ENCODE measurements at places on chromosomes 5 and 9. TPM values are rescaled to one million over a fixed set of nuclear protein-coding genes. Genes with fewer than 3 reads are reported as not detected.

DNA sequence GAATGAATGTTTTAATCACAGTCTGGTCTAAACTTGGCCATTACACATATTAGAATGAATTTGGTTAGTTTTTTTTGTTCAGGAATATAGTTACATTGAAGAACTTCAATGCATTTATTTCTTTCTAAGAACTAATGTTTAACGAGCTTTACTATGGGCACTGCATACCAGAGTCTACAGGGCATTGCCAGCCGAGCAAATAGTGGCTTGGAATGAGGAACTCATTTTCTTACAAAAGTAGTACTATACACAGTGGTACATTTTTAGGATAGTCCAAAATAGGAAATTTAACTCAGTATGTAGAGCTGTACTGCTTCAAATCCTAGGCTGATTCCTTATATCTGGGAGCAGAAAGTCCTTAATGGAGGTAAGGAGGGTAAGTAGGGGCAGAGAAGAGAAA, 155.4 kb downstream of the CARTPT start:
- no peak for DNase-seq

Gene SPINK13
- 0.81 TPM for polyA plus RNA-seq

GRCh38 chr9:118306801-118307200, 602.6 kb downstream of the TLR4 start:
- no peak for DNase-seq

DNA sequence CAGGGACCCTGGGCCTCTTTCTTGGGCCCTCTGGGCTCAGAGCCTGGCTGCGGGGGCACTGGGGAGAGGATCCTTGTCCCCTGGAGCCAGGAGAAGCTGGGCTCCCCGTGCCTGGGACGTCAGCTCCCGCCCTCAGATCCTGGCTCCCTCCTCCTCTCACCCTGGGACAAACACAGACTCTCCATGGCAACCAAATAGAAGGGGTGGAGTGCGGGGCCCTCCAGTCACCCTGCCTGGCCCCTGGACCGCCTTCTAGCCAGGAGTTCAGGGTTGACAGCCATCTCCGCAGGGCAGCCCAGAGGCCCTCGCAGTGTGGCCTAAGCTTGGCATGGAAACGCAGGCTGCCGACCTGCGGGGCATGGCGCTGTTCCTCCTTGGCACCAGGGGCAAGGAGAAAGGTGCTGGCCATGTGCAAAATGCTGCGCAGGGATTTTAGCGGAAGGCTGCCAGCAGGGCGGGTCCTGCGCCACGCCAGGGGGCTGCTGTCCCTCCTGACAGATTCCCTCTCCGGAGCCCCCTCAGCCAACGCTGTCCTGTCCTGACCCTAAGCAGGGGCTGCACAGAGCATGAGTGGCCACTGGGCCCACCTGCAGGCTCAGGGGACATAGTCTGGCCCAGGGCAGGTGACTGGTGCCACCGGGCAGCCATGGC, 1.0 kb downstream of the ZDHHC11 start:
- DNase-seq, result peak; percentile 76

- DNase-seq, result no peak
These were observed 6.2 kb downstream of the TERT start for GRCh38 chr5:1288439-1289335.

GRCh38 chr9:27496135-27496504, 28.0 kb upstream of the IFNK start:
- DNase-seq, result no peak

DNA sequence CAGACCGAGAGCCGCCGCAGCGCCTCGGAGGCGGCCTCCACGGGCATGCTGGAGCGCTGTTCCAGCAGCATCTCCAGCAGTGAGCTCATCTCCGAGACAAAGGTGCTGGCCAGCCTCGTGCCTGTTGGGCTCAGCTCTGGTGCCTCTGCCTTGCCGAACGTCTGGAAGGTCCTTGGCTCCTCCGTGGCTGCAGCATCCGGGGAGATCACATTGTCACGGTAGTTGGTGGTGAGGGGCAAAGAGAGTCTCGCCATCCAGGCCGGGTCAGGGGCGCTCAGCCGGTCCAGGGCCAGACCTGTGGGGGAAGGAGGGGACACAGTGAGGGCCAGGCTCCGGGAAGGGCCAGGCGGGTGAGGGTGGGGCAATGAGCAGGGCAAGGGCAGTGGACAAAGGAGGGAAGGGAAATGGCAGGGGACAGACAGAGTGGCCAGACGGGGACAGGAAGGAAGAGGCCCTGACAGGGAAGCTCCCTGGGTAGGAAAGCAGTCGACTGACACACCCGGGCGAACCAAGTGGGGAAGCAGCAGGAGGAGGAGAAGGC, 12.4 kb downstream of the PCDH12 start:
- no peak for DNase-seq

GRCh38 chr9:109585796-109586195, 87.7 kb upstream of the PTPN3 start:
- DNase-seq, result peak; percentile 90

Gene OLFM1
- polyA plus RNA-seq, result 4.7 TPM

Gene MARVELD2
- 25.1 TPM for polyA plus RNA-seq

- peak; percentile 80 for DNase-seq
These were observed 6.2 kb upstream of the KLF9 start for GRCh38 chr9:70420441-70421271.

DNA sequence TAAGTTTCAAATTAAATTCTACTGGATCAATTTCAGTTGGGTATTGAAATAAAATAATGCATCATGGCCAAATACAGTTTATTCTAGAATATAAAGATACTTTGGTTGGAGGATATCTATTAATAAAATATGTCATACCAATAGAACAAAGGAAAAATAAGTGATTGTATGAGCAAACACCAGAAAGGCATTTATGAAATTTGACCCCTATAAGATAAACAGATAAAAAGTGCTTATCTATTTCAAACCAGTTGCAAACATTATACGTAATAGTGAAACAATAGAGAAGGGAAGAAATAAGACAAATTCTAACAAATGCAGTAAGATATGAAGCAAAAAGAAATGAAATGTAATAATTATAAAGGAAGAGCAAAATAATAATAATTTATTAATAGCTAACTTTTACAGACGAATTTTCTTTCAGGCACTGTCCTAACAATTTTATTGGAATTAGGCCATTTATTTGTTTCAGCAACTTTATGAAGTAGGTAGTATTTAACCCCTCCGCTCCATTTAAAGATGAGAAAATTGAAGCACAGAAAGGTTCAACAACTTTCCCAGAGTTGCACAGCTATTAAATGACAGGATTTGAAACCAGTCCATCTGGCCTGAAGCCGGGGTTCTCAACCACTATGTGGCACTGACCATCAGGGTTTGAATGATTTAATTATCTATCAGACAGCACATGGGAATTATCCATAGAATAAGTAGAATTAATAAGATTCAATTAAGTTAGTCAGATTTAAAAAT, 20.8 kb downstream of the ANKRD55 start:
- DNase-seq, result no peak

Gene CTNND2
- polyA plus RNA-seq, result 2.9 TPM

DNA sequence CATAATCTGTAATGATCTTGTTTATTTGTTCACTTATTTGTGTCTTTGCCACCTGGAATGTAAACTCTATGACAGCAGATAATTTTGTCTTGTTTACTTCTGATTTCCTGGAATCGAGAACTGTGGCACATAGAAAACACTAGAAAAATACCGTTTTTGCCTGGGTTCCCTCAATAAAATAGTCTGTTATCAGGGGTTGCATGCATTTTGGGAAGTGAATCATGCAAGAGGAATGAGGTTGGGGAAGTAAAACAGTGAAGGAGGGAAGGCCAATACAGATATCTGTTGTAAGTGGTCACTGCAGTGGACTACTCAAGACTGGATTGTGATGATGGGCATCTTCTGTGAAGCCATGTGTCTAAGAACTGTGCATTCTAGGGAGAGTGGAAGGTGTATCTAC, 45.2 kb upstream of the IL6ST start:
- DNase-seq, result no peak

Gene ABO
- polyA plus RNA-seq, result 15.3 TPM

Gene RANBP17
- 8.8 TPM for polyA plus RNA-seq

GRCh38 chr9:100084734-100085133, 14.1 kb downstream of the ERP44 start:
- DNase-seq, result no peak

GRCh38 chr5:139361835-139362429, 20.3 kb downstream of the PAIP2 start:
- DNase-seq, result no peak

- peak; percentile 74 for DNase-seq
These were observed 536 bp downstream of the PCDHAC1 start for GRCh38 chr5:140926443-140927227.

GRCh38 chr5:38258319-38259061, at the start of gene EGFLAM:
Gene EGFLAM (plus strand): TSS chr5:38258559. CDS start chr5:38258755, 196 bp downstream.
- DNase-seq, result peak; percentile 63

Gene OBP2B
- 0.14 TPM for polyA plus RNA-seq

Gene CFAP90
- 6.3 TPM for polyA plus RNA-seq

DNA sequence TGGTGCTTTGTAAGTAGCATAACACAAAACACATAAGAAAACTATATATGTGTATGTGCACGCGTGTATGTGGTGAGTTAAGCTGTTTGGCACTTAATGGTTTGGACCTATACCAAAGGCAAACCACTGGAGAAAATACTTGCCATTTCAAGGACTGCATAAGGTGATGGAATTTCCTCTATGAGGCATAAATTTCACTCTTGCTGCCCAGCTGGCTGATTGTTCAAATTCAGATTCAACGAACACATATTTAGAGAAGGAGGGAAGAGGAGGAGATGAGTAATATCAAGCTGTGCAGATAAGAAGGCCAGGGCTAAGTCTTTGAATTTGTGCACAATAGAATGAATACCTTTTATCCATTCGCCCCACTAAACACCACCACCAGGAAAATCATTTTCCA, 470.6 kb upstream of the MPDZ start:
- no peak for DNase-seq

- no peak for DNase-seq
These were observed 13.5 kb upstream of the RALGDS start for GRCh38 chr9:133134388-133135145.

Gene CCL27
- polyA plus RNA-seq, result 0.37 TPM

GRCh38 chr9:109316207-109316640, 4.6 kb downstream of the EPB41L4B start:
- no peak for DNase-seq

Gene INSL4
- polyA plus RNA-seq, result not detected

Gene ZNF782
- 9.0 TPM for polyA plus RNA-seq

- peak; percentile 90 for DNase-seq
These were observed 80.2 kb upstream of the IER5L start for GRCh38 chr9:129258124-129258822.

- no peak for DNase-seq
These were observed 290.1 kb upstream of the MPDZ start for GRCh38 chr9:13569602-13570067.

- DNase-seq, result no peak
These were observed 15.7 kb downstream of the NREP start for GRCh38 chr5:111741278-111741677.

GRCh38 chr5:41009232-41009631, 61.9 kb downstream of the MROH2B start:
- DNase-seq, result no peak

- no peak for DNase-seq
These were observed 2.5 kb upstream of the PSMD5 start for GRCh38 chr9:120845255-120845654.

- no peak for DNase-seq
These were observed 65.8 kb downstream of the ERAP1 start for GRCh38 chr5:96741891-96742309.

DNA sequence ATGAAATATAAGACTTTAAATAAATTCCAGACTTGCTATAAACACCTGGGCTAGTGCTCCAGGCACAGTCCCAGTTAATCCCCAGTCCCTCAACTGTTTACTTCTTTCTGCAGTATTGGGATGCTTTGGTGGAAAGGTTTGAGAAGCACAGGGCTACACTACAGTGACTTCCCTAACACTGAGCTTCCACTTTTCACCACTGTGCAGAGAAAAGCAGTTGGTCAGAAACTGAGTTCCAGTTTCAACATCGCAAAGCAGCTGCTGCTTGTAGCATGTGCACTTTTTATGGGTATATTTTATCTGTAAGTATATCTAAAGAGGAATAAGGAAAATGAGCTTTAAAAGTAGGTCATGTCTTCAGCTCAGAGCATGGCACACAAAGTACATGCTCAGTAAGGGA, 339.7 kb downstream of the NTRK2 start:
- DNase-seq, result no peak

DNA sequence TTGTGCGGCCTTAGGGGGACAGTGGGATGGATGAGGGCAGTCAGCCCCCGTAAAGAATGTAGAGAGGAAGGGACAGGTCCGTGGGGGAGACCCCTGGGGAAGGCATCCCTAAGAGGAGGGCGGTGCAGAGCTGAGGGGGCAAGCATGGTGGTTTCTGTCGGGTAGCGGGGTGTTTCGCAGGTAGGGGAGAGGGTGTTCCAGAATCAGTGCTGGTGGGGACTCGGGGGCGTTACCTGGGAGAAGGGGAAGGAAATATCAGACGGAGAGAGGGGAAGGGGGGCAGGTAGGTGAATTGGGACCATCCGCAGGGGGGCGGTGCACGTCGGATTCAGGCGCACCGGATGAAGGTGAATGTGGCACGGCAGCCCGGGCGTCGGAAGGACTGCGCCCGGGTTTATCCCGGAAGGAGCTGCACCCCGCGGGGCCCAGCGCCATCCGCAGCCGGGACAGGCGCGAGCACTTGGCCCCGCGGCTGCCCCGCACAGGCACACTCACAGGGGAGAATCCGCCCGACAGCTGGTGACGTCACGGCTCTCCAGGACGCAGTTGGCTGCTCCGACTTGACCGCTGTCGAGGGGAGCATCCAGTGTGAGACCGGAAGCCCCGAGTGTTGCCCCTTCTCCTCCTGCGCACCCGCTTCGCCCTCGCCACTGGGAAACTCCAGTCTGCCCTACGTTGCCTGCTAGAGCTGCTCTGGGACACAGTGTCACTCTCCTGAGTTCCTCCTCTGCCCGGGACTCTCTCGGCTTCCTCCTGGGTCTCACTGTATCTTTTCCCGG, 1.3 kb downstream of the CD72 start:
- peak; percentile 43 for DNase-seq

Gene TTC33
- 35.9 TPM for polyA plus RNA-seq

Gene SREK1IP1
- 24.9 TPM for polyA plus RNA-seq

DNA sequence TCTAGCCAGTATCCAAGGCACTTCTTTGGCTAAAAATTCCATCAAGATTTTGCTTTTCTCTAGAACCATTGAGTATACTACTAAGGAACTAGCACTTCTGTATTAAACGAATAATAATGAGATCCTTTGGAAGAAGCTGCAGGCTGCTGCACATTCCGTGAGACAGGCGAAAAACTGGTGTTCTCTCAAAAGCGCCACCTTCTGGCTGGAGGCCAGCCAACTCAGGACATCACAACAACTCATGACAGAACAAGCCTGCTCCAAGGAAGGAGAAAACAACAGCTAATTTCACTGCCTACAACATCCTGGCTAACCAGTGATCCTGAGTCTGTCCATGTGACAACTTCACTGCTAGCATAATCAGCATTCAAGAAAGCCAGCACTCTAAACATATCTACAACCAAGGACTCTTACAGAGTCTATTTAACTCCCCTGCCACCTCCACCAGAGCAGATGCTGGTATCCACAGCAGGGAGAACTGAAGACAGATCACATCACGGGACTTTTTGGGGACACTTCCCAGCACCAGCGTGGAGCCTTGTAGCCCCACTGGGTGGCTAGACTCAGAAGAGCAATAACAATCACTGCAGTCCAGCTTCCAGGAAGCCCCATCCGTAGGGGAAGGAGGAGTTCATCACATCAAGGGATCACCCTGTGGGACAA, 150.5 kb downstream of the YTHDC2 start:
- peak; percentile 16 for DNase-seq

Data from renal pelvis (tissue), 12 donors.